ENCODE measurements at places on chromosomes 3 and 15.

DNA sequence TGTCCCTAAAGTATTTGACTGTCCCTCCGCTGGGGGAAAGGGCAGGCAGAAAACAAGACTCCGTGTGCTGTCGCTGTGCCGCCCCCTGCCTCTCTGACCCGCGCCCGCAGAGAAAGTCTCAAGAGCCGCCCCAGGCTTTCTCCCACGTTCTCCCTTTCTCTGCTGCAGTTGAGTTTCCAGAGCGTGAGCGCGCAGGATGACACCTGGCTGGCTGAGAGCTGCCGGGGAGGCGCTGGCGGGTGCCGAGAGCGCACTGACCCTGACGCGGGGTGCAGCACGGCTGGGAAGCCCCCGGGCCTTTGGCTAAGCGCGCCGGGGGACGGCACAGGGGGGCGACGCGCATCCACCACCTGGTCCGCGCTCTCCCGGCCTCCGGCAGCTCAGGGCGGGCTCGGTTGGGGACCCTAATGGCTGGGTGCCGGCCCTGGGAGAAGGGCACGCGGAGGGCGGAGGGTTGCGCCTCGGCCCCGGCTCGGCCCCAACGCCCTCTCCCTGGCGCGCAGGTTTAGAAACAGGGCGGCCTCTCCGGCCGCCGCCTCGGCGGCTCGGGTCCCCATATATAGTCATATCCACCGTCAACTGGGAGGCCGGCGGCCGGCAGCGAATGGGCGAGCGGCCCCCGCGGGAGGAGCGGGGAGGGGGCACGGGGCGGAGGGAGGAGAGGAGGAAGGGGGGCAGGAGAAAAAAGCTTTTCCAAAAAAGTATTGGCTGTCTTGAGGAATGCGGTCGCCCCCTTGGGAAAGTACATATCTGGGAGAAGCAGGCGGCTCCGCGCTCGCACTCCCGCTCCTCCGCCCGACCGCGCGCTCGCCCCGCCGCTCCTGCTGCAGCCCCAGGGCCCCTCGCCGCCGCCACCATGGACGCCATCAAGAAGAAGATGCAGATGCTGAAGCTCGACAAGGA is at the start of gene TPM1:
Gene TPM1, plus strand, starts transcription at position 774 of the 903 bp plus-strand sequence. Its CDS starts 83 bp downstream, at position 857.
- no peak for DNase-seq

GRCh38 chr3:70737666-70738290 is 425.3 kb upstream of the MDFIC2 start:
- no peak for DNase-seq

GRCh38 chr15:77384086-77384485 is 35.8 kb downstream of the PEAK1 start:
- no peak for DNase-seq

DNA sequence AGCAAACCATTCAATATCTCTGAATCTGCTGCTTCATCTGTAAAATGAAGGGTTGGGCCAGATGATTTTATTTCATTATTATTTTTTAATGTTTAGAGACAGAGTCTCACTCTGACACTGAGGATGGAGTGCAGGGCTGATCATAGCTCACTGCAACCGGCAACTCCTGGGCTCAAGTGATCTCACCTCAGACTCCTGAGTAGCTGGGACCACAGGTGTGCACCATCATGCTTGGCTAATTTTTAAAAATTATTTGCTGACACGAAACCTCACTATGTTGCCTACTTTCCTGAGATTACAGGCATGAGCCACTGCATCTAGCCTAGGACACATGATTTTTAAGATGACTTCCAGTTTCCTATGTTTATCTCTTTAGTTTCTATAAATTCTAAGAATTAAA is 105.8 kb downstream of the P3H2 start:
- no peak for DNase-seq

- DNase-seq: no peak
Observed at GRCh38 chr3:134594331-134594741, 56.5 kb downstream of the KY start.
